Amniotic stem cell (primary cell): ENCODE measurements at places on chromosomes 12 and 14.

- no peak for DNase-seq
Measured at GRCh38 chr12:5510251-5510805, 78.4 kb downstream of the NTF3 start.

DNA sequence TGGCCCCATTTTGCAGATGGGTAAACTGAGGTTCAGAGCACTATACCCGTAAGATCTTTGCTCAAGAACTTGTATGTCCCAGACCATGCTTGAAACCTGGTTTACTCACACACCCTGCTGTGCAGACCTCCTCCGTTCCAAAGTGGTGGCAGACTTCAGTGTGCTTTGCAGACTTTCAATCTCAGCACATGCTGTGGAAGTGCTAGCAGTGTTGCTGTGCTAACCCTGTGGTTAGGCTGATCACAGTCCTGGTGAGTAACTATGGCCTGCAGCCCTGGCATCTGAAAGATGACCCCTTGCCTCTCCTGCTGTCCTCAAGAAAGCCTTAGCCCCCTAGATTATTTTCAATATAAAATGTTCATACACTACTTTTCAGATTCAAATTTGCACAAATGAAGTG, 450.6 kb downstream of the DPF3 start:
- no peak for DNase-seq

GRCh38 chr12:103802586-103802886, 38.5 kb downstream of the NT5DC3 start:
- DNase-seq = no peak

DNA sequence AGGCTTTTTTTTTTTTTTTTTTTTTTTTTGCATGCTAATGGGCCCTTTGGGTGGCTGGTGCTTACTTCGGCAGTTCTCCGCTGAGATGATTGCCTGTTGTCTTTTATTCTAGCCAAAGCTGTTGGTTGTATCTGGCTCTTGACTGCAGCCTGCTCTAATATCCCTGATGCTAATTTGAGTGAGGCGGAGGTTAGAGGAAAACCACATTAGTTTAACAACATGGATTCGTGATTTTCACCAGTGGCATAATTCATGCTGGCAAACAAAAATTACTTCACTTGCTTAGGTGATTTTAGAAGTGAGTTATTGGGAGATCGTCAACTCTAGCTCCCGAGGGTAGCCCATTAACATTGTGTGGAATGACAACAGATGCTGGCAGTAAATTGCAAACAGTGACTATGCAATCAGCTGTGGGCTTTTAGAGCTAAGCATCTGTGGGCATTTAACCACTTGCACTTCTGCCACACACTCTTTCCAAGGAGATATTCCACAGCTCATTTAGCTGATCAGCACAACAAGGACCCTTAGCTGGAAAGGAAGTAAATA, 97.6 kb upstream of the ZDHHC17 start:
- no peak for DNase-seq

GRCh38 chr14:31389946-31390345, 30.4 kb downstream of the HEATR5A start:
- no peak for DNase-seq

- no peak for DNase-seq
Measured at GRCh38 chr12:47164724-47165439, 85.1 kb upstream of the AMIGO2 start.

DNA sequence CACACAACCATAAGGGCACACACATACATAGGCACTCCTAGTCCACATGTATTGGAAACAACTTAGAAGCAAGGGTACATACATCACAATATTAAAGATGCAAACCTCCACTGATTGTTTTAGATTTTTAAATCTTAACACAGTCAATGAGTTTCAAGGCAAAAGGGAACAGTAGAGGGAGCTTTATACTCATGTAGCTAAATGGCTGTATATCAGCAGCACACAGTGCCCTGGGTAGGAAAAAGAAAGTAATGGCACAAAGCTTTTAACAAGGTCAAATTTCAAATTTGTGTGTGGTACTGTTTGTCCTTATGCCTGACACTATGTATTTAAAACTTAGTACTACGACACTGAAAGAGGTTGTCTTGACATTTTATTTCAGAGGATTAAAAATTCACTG, 262.0 kb downstream of the MED13L start:
- DNase-seq = peak; percentile 36

DNA sequence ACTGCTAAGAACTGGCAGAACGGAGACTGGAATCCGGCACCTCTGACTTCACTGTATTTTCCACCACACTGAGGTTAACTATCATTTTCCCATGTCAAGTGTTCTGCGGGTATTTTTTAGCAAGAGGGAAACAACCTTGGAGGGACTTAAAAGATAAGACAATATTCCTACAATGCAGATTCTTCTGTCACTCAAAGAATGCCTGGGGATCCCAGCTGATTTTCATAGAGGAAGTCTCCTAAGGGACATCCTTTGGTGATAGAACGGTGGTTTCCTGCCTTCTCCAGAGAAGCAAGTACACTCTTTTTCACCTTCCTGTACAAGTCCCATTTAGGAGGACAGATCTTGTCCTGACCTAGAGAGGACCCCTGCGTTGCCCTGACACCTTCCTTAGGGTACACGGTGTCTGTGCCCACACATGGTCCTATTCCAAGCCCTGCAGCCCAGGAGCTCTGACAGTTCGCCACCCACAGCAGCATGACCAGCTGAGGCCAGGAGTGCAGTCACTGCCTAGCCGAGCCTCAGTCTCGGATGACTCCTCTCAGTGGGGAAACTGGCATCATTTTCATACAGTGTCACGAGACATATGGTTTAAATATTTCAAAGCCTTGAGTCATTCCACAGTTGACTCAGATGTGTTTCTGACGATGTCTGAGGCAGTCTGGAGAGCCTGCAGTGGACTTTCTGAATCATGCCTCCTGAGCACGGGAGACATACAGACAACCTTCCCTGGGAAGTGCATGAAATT, 181.3 kb upstream of the FKBP4 start:
- DNase-seq = peak; percentile 98

DNA sequence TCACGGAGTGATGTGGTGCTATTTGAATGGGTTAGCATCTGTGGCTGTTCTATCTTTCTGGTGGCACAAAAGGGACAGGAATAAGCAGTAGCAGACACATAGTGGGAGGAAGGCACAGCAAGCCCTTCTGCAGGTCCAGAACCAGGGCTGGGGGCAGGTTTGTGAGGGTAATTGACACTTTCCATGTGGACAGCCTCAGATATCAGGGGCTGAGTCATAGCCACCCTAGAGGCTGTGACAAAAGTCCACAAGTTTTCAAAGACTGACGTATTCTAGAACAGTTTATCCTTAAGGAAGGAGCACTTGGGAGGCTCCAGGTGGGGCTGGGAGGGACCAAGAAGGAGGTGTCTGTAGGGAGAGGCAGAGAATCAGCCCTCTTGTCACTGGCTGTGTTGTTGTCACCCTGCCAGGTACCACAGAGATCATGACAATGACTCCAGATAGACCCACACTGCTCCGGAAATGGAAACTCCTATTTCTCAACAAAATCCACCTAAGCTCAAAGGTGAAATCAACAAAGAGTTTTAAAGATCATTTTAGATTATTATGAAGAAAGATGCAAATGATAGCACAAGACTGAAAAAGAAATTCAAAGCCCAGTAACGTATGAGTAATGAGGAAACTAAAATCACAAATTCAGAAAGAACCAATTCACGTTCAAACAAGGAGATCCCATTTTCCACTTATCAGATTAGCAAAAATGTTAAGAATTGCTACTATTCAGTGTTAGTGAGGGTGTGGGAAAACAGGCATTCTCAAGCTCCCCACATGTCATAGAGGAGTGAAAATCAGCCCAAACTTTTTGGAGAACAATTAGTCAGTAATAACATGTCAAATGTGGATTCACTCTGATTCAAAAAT, 48.3 kb downstream of the NFKBIA start:
- DNase-seq = no peak

DNA sequence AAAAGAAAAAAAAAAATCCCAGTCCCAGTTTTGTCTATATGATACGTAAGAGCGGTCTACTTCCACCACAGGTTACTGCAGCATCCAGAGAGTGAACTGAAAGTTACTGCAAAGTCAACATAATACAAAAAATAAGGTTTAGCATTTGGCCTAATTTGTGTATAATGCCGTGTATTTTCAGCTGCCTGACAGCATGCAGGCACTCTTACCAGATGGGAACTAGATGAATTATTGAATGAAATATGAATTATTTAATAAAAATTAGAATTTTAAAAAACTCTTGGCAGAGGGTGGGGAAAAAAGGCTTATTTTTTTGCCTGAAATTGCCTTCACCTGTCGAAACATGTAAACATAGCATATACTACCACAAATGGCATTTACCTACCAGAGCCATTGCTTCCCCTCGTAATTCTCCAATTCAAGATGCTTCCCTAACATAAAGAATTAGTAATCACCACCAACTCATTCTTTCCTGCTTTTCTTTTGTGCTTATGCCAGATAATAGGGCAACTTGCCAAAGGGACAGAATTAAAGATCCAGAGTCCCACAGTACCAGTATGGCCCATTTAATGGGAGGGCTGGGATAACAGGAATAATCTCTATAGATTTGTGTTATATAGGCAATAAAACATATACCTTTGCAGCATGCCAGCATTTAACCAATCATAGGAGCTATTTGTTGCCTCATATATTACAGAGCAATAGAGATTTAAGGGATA, 31.1 kb downstream of the ATF7 start:
- no peak for DNase-seq

- DNase-seq = no peak
Measured at GRCh38 chr14:74407021-74407800, 18.8 kb downstream of the SYNDIG1L start.

- DNase-seq = no peak
Measured at GRCh38 chr12:13148485-13148847, 45.0 kb upstream of the GSG1 start.

DNA sequence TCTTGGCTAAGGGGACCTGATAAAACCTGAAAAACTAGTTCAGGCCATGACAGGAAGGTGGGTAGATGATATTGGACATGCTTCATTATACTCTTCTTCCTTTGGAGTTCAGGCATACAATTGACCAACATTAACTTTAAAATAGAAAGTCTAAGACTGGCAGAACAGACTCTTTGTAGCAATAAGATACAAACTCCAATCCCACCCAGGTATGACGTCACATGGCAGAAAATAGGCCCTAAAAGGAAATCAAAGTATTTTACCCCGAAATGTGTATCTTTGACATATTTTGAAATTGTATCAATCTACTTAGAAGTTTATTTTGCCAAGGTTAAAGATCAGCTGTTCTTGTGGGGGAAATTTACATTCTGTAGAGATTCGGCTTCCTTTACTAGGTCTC, 198.1 kb upstream of the LRIG3 start:
- DNase-seq = no peak

DNA sequence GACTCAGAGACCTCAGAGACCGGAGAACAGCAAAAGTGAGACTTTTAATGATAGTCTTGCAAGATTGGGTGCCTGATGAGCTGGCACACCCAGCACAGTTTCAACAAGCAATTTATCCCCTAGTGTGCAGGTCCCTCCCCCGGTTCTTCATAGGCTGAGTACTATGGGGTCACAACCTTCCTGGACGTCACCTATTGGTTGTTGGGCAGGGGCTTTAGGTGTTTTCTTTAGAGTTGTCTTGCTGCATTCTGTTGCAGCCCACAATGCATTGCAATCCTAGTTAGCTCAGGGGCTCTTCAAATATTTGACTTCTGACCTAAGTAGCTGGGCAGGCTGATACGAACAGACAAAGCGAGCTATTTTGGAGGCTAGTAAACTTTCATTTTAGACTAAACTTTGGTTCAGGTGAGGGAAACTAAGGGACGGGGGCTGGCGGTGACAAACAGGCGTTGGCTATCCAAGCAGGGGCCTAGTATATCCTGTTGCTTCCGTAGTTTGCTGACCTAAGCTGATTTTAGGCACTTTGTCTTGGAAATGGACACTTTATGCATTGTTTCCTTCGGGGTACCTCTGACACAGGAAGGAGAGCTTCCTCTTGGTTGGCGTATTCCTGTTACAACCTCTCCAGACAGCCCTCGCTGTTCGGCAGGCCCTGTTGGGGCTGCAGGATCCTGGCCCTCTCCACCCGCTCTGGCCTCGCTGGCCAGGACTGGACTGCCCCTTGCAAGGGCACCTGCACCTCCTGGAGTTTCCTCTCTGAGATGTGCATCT, 14.1 kb downstream of the SIVA1 start:
- no peak for DNase-seq

DNA sequence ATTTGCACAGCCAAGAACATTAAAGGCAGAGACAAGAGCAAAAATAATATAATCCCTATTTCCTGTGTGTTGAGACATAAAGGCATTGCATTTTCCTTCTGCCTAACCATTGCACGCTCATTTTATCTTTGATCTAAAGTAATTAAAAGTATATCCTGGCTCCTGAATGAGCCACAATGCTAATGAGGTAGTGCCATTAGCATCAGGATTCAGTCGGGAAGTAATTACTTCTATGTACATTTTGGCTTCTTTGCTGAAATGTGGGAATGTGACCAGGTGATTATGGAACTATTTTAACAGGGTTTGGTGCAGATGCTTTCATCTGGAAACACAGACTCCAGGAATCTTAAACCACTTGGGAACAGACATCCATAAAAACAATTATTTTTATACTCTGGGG, 77.4 kb downstream of the TMTC1 start:
- DNase-seq = no peak

- peak; percentile 29 for DNase-seq
Measured at GRCh38 chr12:121893961-121894460, 5.4 kb downstream of the PSMD9 start.

DNA sequence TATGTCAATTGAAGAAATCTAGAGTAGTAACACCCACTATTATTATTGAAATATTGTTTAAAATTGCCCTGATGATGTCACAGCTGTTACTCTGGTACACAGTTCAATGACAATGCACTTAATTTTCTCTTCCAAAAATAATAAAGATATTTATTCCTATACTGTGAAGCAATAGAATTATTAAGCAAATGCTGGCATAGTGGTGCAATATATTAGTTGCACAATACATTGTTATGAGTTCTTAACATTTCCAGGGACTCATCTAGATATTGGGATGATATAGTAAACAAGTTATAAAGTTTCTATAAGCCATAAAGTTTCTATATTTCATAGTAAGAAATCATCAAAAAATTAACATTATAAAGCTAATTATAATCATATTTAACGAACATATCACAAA, 897.8 kb downstream of the LRFN5 start:
- DNase-seq = no peak

DNA sequence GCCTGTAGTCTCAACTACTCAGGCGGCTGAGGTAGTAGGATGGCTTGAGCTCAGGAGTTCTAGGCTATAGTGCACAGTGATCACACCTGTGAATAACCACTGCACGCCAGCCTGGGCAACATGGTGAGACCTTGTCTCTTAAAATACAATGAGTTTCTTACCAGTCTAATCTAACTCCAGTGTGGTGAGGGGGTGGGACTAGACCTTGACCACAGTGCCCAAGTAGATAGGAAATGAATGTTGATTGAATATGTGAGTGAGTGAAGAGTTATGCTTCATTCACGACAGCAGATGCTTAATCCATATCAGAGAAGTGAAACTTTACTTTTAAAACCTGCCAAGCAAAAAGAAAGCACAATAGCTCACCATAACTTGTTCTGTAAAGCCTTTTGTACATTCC, 11.2 kb upstream of the AK7 start:
- DNase-seq = no peak

- no peak for DNase-seq
Measured at GRCh38 chr12:95516757-95517156, 34.5 kb downstream of the USP44 start.

GRCh38 chr14:94213741-94214140, 39.6 kb downstream of the PPP4R4 start:
- DNase-seq = no peak
